ENCODE measurements at places on chromosomes 1 and 21.

DNA sequence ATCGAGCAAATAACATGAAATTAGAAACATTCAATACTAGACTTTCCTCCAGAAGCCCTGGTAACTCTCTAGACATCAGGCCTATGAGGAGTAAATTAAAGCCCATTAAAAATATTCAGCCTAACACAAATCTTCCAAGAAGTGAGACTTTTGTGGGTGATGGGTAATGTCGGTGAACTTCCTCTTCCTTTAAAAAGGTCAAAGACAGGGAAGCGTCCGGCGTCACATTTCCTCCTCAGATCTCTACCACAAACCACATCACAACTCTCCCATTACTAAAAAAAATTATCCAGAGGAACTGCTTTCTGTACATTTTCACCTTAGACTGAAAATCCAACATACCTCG is 1.4 kb downstream of the EIF4G3 start:
- no peaks in the 10 kb centered on the region for H3K27me3 ChIP-seq
- ATAC-seq = peak; percentile 21
- peak overlapping the region; percentile 98 for H3K4me3 ChIP-seq

- no peak for ATAC-seq
- H3K27ac ChIP-seq = no peak overlapping the region
- no peak overlapping the region for H3K4me3 ChIP-seq
- no peaks in the 10 kb centered on the region for H3K27me3 ChIP-seq
These were observed 155.1 kb downstream of the HHAT start for GRCh38 chr1:210483821-210484220.

DNA sequence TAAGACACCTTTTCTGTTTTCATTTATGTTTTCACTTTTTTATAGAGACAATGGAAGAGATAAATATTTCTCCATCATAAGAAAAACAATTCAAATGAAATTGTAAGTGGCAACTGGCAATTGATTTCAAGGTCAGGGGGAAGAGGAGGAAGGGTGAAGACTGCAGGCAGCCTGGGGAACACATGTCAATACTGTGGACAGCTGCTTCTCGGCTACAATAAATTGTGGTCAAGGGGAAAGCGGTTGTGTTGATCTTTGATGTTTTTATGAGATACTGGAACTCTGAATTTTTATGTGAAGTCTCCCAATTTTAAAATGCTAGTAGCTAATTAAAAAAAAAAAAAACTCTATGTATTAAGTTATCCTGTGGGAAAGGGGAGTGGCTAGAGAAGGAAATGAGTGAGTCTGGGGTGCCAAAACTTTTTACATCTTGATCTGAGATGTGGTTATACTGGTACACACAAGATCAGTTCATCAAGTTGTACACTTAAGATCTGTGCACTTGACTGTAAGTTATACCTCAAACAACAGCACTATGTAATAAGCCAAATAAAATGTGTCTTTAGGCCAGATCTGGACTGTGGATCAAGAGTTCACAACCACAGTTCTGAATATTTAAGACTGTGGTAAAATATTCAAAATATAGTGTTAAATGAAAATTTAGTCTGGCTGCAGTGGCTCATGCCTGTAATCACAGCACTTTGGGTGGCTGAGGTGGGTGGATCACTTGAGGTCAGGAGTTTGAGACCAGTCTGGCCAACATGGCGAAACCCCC is 18.0 kb downstream of the SSX2IP start:
- peaks cover 4% of the 10 kb centered on the region for H3K36me3 ChIP-seq
- H3K27me3 ChIP-seq = no peaks in the 10 kb centered on the region
- no peak overlapping the region for H3K4me3 ChIP-seq
- H3K4me1 ChIP-seq = no peaks in the 10 kb centered on the region
- H3K27ac ChIP-seq = no peak overlapping the region

- ATAC-seq = no peak
- H3K27me3 ChIP-seq = no peaks in the 10 kb centered on the region
- H3K4me3 ChIP-seq = no peak overlapping the region
- H3K4me1 ChIP-seq = peaks cover 19% of the 10 kb centered on the region
These were observed 358.1 kb downstream of the HHAT start for GRCh38 chr1:210686841-210687240.

GRCh38 chr1:162930532-162930931 is 69.6 kb upstream of the CCDC190 start:
- ATAC-seq = no peak
- no peak overlapping the region for H3K4me3 ChIP-seq
- H3K27ac ChIP-seq = no peak overlapping the region
- peaks cover 11% of the 10 kb centered on the region for H3K27me3 ChIP-seq
- no peaks in the 10 kb centered on the region for H3K4me1 ChIP-seq

DNA sequence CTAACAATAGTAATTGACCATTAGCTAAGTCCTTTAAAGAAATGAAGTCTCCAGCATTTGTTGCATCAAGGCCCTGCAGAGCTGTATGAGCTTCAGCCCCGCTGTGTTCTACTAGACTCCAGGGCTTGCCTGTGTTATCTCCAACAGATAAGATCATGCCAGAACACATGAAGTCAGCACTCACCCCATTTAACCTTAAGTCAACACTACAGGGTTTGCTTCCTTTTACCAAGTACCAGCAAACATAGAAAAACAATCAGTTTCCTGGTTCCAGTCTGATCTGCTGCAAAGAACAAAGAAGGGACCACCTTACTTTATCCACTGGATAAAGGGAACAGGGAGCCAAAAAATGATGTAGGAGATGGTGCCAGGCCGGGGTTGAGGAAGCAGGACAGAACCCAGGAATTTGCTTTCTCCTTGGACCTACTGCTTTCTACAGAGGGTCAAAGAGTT is 41.3 kb upstream of the ENAH start:
- H3K27ac ChIP-seq = no peak overlapping the region
- ATAC-seq = no peak
- H3K27me3 ChIP-seq = peaks cover 8% of the 10 kb centered on the region
- no peak overlapping the region for H3K4me3 ChIP-seq
- no peaks in the 10 kb centered on the region for H3K36me3 ChIP-seq

- H3K4me1 ChIP-seq = no peaks in the 10 kb centered on the region
- no peaks in the 10 kb centered on the region for H3K36me3 ChIP-seq
- no peaks in the 10 kb centered on the region for H3K27me3 ChIP-seq
- ATAC-seq = no peak
- no peak overlapping the region for H3K27ac ChIP-seq
These were observed 282.8 kb downstream of the ZNF648 start for GRCh38 chr1:181778640-181779260.

GRCh38 chr1:42114229-42114628 is 39.0 kb upstream of the GUCA2B start:
- H3K36me3 ChIP-seq = no peaks in the 10 kb centered on the region
- no peak for ATAC-seq
- no peak overlapping the region for H3K27ac ChIP-seq
- H3K27me3 ChIP-seq = peaks cover 56% of the 10 kb centered on the region
- H3K4me3 ChIP-seq = no peak overlapping the region

DNA sequence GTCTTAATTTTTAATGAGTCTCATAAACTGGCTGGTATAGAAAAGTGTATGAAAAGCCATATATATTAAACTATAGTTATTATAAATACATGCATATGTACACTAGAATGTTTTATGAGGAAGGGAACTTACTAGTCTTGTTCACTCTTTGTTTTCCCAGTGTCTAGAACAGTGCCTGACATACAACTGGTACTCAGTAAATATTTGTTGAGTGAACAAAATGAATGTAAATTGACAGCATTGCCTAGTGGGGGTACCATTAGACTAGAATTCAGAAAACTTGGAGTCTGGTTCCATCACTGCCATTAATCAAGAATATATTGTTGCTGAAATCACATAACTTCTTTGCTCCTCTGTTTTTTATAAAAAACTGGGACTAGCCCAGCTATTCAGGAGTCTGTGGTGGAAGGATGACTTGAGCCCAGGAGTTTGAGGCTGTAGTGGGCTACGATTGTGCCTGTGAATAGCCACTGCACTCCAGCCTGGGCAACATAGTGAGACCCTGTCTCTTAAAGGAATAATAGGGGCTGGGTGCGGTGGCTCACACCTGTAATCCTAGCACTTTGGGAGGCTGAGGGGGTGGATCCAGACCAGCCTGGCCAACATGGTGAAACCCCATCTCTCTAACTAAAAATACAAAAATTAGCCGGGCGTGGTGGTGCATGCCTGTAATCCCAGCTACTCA is 51.1 kb downstream of the NFIA start:
- no peak for ATAC-seq
- H3K4me1 ChIP-seq = peaks cover 7% of the 10 kb centered on the region
- H3K4me3 ChIP-seq = no peak overlapping the region

GRCh38 chr1:162272419-162272818 is 104.2 kb downstream of the SPATA46 start:
- no peak for ATAC-seq
- no peaks in the 10 kb centered on the region for H3K4me1 ChIP-seq

- H3K4me3 ChIP-seq = no peak overlapping the region
- no peaks in the 10 kb centered on the region for H3K36me3 ChIP-seq
- H3K27me3 ChIP-seq = no peaks in the 10 kb centered on the region
- ATAC-seq = no peak
These were observed 40.5 kb upstream of the KRTAP19-8 start for GRCh38 chr21:31078796-31079195.

- no peak overlapping the region for H3K4me3 ChIP-seq
- no peaks in the 10 kb centered on the region for H3K27me3 ChIP-seq
- no peak for ATAC-seq
These were observed 327.1 kb downstream of the PBX1 start for GRCh38 chr1:164886101-164886500.

- no peak overlapping the region for H3K27ac ChIP-seq
- no peak overlapping the region for H3K4me3 ChIP-seq
- H3K36me3 ChIP-seq = no peaks in the 10 kb centered on the region
- no peak for ATAC-seq
- peaks cover 86% of the 10 kb centered on the region for H3K27me3 ChIP-seq
These were observed 28.5 kb upstream of the CASZ1 start for GRCh38 chr1:10824821-10825540.

DNA sequence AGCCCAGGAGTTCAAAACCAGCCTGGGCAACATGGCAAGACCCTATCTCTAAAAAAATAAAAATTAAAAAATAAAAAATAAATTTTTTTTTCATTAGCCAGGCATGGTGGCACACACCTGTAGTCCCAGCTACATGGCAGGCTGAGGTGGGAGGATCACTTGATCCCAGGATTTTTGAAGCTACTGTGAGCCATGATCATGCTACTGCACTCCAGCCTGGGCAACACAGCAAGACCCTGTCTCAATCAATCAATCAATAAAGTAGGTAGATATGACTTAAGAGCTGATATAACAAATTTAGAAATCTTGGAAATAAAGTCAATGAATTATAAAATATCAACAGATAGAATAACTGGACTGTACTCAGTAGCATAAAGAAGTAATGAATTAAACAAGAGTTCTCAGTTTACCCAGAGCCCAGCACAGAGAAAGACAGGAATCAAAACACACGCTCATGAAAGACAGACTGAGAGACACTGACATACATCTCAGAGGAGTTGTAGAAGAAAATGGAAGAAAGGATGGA is 69.7 kb downstream of the LRRC8C start:
- H3K36me3 ChIP-seq = peaks cover 30% of the 10 kb centered on the region
- no peaks in the 10 kb centered on the region for H3K27me3 ChIP-seq
- H3K4me3 ChIP-seq = no peak overlapping the region
- peak overlapping the region; percentile 32 for H3K27ac ChIP-seq
- peaks cover 52% of the 10 kb centered on the region for H3K4me1 ChIP-seq
- no peak for ATAC-seq

DNA sequence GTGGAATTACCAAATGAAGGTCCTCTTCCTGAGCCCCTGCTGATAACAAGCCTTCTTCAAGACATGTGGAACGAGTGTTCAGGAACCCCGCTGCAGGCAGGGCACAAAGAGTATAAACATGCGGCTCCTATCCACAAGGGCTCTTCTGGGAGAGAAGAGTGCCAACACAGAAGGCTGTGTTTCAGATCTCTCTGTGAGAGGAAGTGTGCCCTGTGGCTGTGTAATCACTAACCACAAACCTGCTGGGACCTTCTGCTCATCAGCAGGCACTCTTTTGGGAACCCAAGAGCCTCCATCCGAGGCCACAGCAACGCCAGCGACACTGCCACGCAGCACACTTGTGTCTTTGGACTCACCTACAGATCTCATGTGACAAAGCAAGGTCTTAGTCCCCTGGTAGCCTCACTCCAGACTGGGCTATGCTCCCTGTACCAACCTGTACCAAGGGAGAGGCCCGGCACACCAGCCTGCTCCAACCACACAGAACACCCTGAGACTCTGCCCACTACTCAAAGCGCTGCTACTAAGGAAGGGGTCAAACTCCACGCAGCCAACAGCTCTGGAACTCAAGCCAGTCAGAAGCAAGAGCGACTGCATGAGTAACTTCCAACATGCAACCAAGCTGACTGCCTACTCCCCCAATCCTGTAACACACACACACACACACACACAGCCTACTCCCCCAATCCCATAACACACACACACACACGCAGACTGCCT is 7.8 kb downstream of the PTTG1IP start:
- peak overlapping the region; percentile 40 for H3K4me3 ChIP-seq
- peaks cover 38% of the 10 kb centered on the region for H3K36me3 ChIP-seq
- peak overlapping the region; percentile 52 for H3K27ac ChIP-seq
- no peaks in the 10 kb centered on the region for H3K27me3 ChIP-seq
- peak; percentile 97 for ATAC-seq

DNA sequence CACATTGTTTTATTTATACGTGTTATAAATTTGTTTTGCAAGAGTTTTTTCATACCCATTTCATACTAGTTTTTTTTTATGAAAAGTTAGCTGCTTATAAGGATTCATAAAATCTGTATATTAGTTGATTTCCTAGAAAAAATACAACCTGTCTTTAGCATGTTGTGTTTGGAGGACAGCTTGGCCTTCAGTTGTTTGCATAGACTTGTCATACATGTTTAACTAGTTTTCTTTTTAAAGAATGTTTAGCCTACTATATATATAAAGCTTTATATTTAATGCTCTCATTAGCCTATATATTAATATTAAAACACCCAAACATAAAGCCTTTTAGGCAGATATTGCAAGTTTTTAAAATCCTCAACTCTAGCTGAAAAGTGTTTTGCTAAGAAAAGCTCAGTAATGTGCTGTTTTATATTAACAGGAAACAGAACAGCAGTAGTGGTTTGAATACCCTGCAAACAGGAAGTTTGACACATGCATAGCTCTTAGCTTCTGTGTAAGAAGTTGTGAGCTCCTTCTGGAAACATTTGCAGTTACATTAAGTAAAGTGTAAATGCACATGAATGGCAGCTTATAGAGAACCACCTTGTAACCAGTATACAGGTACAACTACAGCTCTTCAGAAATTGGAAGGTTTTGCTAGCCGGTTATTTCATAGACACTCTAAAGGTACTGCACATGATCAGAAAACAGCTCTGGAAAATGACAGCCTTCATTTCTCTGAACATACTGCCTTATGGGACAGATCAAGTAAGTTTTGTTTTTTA is at the start of gene PRKACB:
TSS of gene PRKACB (plus strand) at position 476 of the 770 bp plus-strand sequence. CDS start at position 567, 91 bp downstream.
- H3K27me3 ChIP-seq = no peaks in the 10 kb centered on the region
- peak; percentile 92 for ATAC-seq
- peak within 1 kb of the TSS; percentile 89 for H3K4me3 ChIP-seq
